Stimulated activated CD4-positive, alpha-beta T cell treated with anti-CD3 and anti-CD28 coated beads, Interleukin-12 subunit alpha, Interleukin-12 subunit beta, amount 100 ng/mL, for 48 hours (primary cell): ENCODE measurements at places on chromosomes 4 and X.

DNA sequence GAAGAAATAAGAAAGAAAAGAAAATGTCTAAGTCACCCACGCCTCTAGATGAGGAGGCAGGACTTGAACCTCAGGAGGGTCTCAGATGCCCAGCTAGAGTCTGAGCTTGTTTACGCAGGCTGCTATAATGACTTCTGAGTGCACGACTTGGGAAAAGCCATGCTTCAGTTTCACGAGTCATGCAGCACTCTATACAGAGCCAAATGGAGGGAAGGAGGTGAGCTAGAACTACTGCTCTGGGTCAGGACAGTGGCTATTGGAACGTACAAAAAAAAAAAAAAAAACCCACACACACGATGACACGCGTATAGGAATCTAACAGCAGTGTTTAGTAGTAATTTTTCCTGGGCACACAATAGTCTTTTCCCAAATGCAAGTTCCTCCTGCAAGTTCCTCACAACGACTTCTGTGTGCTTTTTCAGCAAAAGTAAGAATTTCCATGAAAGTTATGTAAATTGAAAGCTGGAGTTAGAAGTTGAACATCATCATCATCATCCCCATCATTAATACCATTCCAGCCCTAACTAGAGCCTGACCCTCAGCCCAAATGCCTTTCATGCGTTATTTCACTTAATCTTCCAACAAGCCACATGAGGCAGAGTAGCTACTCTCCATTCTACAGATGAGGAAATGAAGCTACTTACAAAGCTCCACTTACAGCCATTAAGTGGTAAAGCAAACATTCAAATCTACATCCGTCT is 36.6 kb downstream of the IRF2 start:
- DNase-seq: no peak

GRCh38 chr4:108940149-108940548 is 177.3 kb upstream of the ETNPPL start:
- DNase-seq: no peak

GRCh38 chr4:142265946-142266345 is 580.2 kb downstream of the INPP4B start:
- no peak for DNase-seq

DNA sequence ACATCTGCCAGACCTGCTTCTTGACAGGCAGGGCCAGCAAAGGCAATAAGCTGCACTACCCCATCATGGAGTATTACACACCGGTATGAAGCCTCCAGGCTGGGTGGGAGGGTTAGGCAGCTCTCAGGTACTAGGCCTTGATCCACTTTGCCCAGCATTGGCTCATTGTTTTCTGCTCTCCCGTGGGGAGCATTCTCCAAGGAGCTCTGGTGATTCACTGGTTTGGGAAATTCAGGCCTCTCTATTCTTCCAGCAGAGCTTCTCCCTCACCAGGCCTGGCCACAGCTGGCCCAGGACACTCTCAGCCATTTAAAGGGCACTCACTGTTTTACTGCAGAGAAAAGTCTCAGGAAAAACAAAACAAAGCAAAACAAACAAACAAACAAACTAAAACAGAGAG is 33.0 kb downstream of the DRP2 start:
- no peak for DNase-seq

GRCh38 chr4:62130230-62130629 is 930.1 kb downstream of the ADGRL3 start:
- no peak for DNase-seq

- DNase-seq: no peak
These were observed 3.4 kb upstream of the SPIN4 start for GRCh38 chrX:63354484-63354883.

- DNase-seq: no peak
These were observed 4.4 kb downstream of the GSPT2 start for GRCh38 chrX:51747671-51748070.

DNA sequence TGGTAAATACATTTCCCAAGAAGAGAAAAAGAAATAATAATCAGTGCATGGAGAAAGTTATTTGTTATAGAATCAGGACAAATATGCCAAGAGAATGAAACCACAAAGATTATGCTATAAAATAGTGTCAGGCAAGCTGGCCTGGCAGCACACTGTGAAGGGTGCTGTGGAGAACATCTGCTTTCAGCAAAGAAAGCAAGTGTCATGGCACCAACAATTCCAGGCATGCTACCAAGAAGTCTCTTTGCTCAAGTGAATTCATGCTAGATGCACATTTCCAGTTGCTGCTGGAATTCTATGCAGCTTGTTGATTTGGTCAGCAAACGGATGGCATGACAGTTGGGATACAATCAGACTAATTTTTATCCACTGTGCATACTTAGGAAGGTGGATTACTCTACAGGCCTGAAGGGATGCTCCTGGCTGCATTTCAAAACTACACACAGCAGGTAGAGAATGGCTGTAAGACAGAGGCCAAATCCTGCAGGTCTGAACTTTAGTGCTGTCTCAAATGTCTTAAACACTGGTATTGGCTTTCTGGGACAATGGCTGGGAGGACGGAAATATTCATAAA is 154.6 kb upstream of the FAT1 start:
- DNase-seq: no peak

- DNase-seq: no peak
These were observed 28.7 kb upstream of the FAM9B start for GRCh38 chrX:9062641-9063040.

DNA sequence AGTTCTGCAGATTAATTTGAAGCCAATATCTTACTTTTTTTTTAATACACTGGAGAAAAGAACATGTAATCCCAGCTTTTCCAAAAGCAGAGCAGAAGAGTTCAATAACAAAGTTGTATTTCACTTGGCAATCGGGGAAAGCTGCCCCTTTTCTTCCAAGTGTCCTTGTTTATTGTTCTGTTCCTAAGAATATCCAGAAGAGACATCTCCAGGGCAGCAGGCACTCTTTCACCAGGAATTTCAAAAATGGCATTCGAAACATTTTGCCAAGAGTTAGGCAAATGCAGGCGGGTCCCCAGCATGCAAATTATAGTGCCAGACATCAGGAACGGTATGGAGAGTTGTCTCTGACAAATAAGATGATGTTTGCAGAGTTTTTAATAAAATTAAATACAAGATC is 494.5 kb downstream of the BCOR start:
- DNase-seq: no peak

GRCh38 chr4:155603360-155603891 is 63.2 kb upstream of the GUCY1A1 start:
- no peak for DNase-seq

GRCh38 chr4:168154546-168155277 is 62.4 kb downstream of the ANXA10 start:
- no peak for DNase-seq

DNA sequence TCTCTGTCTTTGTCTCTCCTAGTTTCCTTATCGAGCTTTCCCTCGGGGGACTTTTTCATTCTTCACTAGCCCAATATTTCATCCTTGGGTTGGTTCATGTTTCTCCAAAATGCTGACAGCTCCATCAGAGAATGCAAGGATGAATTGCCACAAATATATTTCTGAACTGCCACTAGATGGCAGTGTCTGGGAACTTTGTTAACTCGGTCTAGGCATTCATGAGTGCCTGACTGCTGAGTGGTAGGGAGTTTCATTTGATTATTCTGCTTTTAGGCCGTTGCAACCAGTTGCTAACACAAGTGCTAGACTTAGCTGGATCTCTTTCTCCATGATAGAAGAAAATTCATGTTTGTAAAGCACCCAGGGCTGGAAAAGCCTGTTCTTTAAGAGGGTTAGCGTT is 73.5 kb upstream of the RAP2C start:
- no peak for DNase-seq

DNA sequence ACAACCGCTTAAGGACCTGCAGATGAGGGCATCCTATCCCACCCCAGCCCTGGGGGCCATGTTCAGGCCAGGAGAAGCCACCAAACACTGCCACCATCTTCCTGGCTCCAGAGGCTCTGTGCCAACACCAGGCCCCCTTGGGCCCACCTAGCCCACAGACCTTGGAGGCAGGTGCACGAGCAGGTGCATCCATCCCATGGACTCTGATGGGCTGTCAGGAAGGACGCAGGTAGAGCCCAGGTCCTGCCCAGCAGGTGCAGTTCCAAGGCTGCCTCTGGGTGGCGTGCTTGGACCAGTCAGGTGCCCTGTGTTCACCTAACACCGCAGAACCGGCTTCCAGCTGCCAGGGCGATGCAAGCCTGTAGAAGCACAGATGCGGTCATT is 22.8 kb upstream of the PDE6B start:
- peak; percentile 77 for DNase-seq

DNA sequence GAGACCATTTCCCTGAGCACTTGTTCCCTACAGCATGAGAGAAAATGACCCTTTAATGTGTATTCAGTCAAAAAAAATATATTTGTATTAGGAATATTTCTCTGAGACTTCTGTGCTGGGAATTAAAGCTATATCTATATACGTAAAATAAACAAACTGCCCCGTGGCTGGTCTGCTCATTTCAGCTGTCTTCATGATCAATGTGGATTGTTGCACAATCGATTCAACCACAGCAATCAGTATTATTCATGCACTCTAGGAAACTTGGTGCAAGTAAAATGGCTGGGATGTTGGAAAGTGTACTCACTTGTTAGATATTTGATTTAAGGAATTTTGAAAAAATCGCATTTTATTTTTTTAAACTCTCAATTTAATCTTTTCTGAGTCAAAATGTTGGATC is 307.9 kb upstream of the ZFP42 start:
- DNase-seq: no peak
